ENCODE measurements at places on chromosomes 5 and 9. TPM values are rescaled to one million over a fixed set of nuclear protein-coding genes. Genes with fewer than 3 reads are reported as not detected.

The SLC46A2 gene
- total RNA-seq, result not detected

GRCh38 chr9:70480405-70480980 is 66.0 kb upstream of the KLF9 start:
- DNase-seq, result peak; percentile 88

DNA sequence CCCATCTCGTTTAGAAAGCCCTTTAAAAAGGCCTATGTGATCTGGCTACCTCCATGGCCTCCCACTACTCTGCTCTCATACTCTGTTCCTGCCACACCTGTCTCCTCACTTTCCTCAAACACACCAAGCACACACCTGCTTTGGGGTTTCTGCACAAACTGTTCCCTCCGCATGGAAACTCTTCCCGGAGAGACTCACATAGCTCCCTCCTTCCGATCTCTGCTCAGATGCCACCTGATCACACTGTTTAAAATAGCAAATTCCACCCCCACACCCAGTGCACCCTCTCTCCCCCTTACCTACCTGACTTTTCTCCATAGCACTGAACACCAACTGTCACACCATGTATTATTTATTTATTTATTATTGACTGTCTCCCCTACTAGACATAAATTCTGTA is 84.0 kb upstream of the NR4A3 start:
- DNase-seq, result no peak

DNA sequence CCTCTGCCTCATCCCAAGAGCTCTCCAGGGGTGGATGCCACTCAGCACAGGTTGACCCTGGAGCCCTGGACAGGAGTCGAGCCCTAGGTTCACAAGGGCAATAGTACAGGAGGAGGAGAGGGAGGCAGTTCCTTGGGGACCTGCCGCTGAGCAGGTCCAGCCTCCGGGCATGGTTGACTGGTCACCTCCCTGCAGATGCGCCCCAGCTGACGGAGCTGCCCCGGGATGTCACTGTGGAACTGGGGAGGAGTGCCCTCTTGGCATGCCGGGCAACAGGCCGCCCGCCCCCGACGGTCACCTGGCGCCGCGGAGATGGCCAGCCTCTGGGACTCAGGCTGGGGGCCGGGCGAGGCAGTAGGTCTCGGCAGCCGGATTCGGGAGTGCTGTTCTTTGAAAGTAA is 53.7 kb downstream of the HMCN2 start:
- DNase-seq, result no peak

DNA sequence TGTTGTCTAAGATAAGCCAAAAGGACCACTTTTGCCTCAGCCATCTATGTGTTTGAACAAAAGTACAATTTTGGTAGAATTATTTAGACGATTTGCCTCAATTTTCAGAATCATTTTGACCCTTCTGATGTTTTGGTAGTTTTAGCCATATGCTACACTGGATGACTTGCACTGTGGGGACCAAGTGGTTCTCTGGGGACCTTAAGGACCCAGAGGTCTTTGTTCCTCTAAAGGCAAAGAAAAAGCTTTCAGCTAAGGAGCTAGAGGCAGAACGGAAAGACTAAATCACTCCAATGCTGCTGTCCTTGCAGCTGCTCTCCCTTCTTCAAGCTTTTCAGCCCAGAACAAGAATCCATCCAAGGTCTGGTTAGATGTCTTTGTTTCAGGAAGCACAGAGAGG is 51.0 kb upstream of the APC start:
- no peak for DNase-seq

DNA sequence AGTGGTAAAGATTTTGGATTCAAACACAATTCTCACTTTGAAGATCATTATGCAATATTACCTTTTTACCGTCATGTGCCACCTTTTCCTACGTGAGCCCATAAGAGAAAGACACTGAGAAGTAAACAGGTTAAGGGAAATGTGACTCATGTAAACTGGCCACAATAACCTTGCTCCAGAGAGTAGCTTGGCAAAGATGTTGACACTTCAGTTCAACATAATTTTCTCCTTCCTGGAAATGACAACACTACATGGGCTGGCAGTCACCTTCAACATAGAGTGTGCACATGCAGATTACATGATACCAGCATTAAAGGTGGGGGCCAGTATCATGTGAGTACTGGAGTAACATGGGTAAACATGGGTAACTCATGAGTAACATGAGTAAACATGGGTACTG is 141.9 kb downstream of the CDK5RAP2 start:
- DNase-seq, result no peak

DNA sequence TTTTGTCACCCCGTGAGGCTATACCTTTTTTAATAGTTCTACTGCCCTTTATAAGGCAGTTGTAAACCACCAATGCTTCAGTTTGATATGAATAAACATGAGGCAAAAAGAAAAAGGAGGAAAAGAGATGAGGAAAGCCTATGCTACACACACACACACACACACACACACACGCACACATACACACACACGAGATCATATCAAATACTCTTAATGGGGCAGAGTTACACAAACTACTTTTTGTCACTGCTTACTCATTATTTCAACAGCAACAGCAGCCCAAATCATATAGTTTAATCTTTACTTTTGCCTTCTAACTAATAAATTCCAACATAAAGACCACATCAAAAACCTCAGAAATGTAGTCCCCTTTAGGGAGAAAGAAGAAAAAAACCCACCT is 116.8 kb upstream of the PAM start:
- DNase-seq, result no peak

Measured in psoas muscle (tissue), 8 donors.